RWPE1 (cell line): ENCODE measurements at places on chromosomes 6 and 20.

GRCh38 chr20:17137692-17138091 is 89.1 kb upstream of the PCSK2 start:
- DNase-seq = no peak

DNA sequence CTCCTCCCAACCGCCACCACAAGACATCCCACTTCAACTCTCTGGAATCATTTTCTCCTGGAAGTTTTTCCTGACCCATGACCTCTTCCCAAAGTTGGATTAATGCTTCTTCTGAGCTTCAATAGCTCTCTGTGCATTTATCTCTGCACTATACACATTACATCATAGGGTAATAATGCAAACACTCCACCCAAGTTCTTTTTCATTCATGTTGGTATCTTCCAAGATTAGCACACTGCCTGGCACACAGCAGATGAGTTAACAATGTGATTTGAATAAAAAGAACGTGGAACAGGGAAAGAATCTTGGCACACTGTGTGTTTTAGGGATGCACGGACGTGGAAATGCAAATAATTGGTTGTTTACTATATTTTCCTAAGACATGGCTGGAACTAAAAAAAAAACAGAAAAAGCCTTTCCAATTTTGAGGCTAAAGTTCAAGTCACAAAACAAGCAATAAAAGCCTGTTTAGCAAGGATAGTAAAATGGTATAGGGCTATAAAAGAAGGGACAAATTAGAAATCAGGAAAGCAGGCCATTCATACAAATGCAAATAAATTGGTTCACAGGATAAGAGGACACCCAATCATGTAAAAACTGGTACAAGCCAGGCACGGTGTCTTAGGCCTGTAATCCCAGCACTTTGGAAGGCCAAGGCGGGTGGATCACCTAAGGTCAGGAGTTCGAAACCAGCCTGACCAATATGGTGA is 1.6 kb upstream of the FAM135A start:
- no peak for DNase-seq

DNA sequence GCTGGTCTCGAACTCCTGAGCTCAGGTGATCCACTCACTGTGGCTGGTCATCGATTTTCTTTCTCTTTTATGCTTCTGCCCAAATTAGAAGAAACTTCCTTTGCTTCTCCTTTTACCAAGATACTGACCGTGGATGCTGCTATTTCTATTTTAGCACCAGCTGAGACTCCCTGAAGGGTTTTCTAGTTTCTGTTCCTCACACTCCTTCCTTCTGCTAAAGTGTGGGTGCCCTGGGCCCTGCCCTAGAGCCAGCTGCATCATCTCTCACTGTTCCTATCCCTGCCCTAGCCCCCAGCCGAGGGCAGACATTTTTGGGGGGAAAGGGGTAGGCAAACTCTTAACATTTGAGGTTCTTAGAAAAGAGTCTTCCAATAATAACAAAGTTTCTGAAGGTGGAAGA is 6.3 kb downstream of the SMOC2 start:
- no peak for DNase-seq

DNA sequence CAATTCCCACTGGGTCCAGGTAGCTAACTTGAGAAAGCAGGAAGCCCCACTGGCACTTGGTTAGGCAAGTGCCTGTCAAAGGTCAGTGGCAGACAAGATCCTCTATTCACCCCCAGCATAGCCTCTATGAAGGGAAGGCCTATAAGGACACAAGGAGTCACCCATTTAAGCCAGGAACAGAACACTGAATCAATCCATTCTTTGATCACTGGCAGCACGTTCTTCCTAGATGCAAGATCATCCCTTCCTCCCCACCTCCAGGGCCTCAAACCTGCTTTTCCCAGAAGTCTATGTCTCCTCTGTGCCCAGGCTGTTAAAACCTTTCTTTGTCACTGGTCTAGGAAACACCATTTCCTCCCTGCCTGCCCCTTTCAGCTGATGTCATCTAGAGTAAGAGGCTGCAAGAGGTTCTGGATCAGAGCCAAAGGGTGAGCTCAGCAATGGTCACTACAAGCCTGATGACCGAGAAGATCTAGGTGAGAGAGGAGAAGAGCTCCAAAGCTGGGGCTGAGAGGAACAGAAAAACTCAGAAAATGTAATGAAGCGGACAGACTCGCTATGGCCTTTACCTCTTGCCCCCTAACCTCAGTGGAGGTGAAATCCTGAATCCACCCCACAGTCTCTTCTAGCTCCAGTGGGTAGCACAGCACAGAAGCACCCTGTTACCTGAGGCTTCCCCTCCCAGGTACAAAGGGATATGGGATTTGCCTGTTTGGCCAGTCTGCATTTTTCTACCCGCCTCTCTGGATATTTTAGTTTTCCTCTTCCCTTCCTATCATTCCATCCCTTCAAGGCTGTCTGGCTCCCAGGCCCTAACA is 1.8 kb downstream of the GTPBP2 start:
- DNase-seq = peak; percentile 85

DNA sequence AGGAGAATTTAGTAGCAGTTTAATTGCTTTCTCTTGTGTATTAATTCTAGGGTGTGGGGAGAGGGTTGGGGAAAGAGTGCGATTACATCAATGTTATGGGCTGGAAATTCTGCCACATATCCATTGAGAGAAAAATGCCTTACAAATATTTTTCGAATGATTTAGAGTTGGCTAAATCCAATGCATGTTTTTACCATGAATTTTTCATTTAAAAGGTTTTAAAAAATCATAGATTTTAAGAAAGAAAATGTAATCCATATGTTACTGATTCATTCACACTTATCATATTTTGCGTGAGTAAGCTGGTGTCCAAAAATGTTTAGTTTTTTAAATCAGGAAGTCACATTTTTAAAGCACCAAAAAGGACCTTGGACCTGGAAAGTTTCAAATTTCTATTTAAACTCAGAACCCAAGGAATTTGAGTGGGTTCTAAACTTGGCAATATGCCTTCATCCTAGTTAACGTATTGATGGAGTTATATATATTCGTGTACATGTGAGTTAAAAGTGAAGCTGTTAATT is 627.4 kb upstream of the CITED2 start:
- DNase-seq = no peak

DNA sequence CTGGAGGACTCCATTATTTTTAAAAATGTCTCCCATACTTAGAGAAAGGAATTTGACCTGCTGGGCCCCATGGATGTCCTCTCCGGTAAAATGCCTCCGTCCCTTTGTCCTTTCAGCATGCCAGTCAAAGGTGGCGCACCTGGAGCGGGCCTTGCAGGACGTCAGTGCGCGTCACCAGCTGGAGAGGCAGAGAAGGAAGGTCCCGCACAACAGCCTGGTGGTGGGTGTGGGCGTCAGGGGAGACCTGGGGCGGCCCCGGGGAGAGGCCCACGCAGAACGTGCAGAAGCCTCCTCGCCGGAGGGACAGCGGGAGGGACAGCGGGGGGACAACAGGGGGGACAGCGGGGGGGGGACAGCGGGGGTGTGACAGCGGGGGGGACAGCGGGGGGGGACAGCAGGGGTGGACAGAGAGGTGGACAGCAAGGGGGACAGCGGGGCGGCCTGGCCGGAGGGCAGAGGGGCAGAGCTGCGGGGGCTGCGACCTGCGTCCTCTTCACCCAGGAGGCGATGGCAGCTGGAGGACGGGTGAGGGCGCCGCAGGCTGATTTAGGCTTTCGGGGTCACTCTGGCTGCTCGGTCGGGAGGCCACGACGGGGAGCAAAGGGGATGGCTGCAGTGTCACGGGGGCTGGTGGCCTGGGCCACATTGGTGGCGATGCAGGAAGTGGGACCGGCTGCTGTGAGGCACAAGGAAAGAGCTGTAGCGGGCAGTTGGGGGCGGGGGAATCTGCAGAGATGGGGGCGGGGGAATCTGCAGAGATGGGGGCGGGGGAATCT is 859 bp upstream of the KIF25 start:
- no peak for DNase-seq

GRCh38 chr6:109446072-109446471 is 5.5 kb downstream of the SMPD2 start:
- no peak for DNase-seq

DNA sequence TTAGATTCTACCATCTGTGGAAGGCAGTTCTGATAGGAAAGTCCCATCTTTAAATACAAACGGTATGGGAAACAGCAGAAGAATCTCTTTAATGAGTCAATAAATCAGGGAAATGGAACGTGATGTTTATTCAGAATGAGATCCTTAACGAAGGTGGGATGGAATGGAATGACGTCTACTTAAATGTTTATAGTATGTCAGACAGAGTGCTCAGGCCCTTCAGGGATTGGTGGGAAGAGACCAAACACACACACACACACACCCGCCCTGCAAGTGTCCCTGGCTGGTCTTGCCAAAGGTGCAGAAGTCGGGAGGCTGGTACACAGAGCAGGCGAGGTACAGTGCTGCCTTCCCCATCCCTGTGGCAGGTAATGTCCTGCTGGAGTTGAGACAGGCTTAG is 164.0 kb downstream of the FARS2 start:
- DNase-seq = no peak

DNA sequence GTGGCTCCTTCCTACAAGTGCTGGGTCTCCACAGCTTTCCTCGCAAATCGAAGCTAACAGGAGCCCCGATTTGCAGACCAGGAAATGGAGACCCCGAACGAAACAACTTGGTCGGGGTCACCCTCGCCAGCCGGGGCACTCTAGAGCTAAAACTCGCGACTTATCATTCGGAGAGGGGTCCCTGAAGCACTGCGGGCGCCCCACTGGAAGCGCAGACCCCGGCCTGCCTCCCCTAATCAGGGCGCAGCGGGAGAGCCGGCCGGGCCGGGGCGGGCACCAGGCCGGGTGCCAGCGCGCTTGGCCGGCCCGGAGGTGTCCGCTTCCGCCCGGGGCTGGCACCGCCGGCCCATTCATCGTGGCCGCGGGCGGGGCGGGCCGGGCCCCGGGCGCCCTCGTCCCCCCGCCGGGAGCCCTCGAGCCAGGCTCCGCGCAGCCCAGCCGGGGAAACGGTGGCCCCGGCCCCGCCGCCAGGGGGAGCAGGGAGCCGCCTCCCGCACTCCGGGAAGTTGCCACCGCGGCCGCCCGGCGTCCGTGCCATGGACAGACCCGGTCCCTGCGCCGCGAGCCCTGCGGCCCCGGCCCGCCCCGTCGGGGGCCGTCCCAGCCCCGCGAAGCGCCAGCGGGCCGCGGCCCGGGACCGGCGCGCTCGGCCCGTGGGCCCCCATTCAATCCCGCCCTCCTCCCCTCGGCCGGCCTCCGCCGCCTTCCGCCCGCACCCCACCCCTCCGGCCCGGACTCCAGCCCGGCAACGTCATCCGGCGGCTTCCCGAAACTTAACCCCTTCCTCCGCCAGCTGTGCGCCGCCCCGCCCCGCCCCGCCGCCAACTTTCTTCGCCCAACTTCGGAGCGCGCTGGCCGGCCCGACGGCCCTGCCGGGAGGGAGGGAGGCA is 961 bp downstream of the RRBP1 start:
- DNase-seq = peak; percentile 86

- no peak for DNase-seq
Observed at GRCh38 chr6:126245077-126245476, 94.8 kb upstream of the CENPW start.

DNA sequence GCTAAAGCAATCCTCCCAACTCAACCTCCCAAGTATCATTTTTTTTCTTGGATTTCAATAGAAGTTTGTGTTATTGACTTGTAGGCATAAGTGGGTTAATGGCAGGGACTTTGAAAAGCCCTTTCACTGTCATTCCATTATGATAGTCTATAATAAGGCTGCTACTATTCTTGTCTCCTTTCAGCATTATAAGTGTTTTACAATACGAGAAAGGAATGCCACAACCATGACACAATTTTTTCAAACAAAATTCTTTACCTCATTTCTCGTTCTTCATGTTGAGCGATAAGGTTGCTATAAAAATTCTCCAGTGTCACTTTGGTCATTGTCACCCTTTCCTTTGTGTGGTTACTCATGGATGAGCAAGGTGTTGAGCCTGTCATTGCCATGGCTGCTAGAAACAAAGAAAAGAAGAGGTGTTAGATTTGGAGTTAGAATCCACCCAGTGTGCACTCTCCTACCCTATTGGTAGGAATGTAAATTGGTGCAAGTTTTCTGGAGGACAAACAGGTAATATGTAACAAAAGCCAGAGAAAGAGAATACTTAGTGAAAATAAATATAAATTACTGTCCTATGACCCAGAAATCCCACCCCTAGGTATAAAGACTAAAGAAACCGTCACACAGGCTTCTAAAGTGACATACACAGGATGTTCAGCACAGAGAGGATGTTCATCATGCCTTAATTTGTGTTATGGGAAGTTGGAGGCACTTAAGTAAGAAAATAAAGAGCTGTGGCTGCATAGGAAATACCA is 7.3 kb downstream of the STK38 start:
- no peak for DNase-seq

- no peak for DNase-seq
Observed at GRCh38 chr6:46138281-46138680, 8.5 kb downstream of the ENPP4 start.

- peak; percentile 52 for DNase-seq
Observed at GRCh38 chr6:151240791-151241642, 1.2 kb downstream of the AKAP12 start.

GRCh38 chr20:37205794-37206193 is 26.4 kb upstream of the MROH8 start:
- no peak for DNase-seq

GRCh38 chr6:127267646-127268625 is 1.3 kb downstream of the RNF146 start:
- DNase-seq = peak; percentile 11

DNA sequence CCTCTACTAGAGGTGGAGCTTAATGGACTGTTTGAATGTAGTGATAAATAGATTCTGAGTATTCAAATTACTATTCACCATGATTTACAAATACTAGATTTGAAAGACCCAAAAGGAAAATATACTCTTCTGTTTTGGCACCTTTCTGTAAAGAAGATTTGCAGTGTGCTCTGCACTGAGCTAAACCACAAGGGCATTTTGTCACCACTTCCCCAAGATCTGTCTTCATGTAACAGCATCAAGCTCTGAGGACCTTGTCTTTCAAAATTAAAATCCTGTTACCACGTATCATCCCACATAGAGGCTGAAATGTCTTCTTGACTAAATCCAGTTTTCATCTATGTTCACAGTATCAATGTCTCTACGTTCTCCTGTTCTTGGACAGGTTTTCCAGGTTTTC is 3.3 kb upstream of the PGK2 start:
- no peak for DNase-seq

DNA sequence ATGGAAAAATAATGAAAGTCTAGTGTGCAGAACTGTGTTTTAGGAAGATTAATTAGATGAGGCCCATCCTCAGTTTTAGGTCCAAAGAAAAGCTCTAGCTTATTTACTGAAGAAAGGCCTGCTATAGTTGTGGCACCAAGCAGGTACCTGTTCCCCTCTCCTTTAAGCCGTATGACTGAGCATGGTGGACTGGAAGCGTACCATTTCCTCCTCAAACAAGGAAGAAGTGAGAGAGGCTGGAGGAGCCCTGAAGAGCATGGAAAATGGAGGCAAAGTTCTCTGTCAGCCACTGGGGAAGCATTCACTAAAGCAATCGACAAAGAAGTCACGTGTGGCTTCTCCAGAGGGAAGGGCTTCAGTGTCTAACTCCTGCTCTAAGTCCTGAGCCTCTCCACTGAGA is 100.2 kb downstream of the MAN1A1 start:
- no peak for DNase-seq

DNA sequence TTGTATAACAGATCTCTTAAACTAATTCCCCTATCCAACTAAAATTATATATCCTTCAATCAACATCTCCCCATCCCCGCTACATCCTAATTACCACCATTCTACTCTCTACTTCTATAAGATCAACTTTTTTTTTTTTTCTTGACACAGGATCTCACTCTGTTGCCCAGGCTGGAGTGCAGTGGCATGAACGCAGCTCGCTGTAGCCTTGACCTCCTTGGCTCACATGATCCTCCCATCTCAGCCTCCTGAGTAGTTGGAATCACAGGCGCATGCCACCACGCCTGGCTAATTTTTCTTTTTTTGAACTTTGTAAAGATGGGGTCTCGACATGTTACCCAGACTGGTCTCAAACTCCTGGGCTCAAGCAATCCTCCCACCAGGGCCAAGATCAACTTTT is 5.0 kb downstream of the DNAAF9 start:
- no peak for DNase-seq
